ENCODE measurements at places on chromosomes 4 and X. TPM values are rescaled to one million over a fixed set of nuclear protein-coding genes. Genes with fewer than 3 reads are reported as not detected.

BBS12 gene
- 3.3 TPM for total RNA-seq

SHROOM3 gene
- 29.2 TPM for total RNA-seq

FHDC1 gene
- total RNA-seq = 8.9 TPM

GATA1 gene
- not detected for total RNA-seq

GPM6B gene
- total RNA-seq = 31.7 TPM

SYP gene
- total RNA-seq = 1.4 TPM

TCEAL3 gene
- 40.0 TPM for total RNA-seq

NAA11 gene
- not detected for total RNA-seq

ARMCX2 gene
- total RNA-seq = 146 TPM

TMPRSS11E gene
- not detected for total RNA-seq

GABRA4 gene
- total RNA-seq = not detected

PPP2R2C gene
- total RNA-seq = 0.94 TPM

MAGEB18 gene
- not detected for total RNA-seq

PCDH10 gene
- total RNA-seq = 30.5 TPM

NWD2 gene
- total RNA-seq = not detected

MEPE gene
- total RNA-seq = not detected

TXK gene
- total RNA-seq = not detected

FSTL5 gene
- not detected for total RNA-seq

IL9R gene
- total RNA-seq = not detected

HMGN5 gene
- total RNA-seq = 6.5 TPM

ADGRG2 gene
- 0.15 TPM for total RNA-seq

C4orf17 gene
- not detected for total RNA-seq

HS6ST2 gene
- 1.9 TPM for total RNA-seq

SLC6A8 gene
- total RNA-seq = 71.1 TPM

ETNPPL gene
- total RNA-seq = not detected

GRPR gene
- 0.17 TPM for total RNA-seq

PNMA5 gene
- total RNA-seq = not detected

PLXNB3 gene
- 36.3 TPM for total RNA-seq

CXCL3 gene
- 0.20 TPM for total RNA-seq

TREX2 gene
- total RNA-seq = 1.6 TPM

PAGE3 gene
- not detected for total RNA-seq

TNIP2 gene
- 23.3 TPM for total RNA-seq

ANXA10 gene
- not detected for total RNA-seq

MSANTD1 gene
- 0.55 TPM for total RNA-seq

CFAP99 gene
- total RNA-seq = not detected

TMEM271 gene
- total RNA-seq = not detected

ADAMTS3 gene
- total RNA-seq = 3.0 TPM

NSUN7 gene
- 2.4 TPM for total RNA-seq

H2BW2 gene
- 0.59 TPM for total RNA-seq

RGN gene
- 0.33 TPM for total RNA-seq

SLITRK4 gene
- total RNA-seq = 2.1 TPM

SMR3B gene
- not detected for total RNA-seq

TCEAL5 gene
- total RNA-seq = not detected

HSFX2 gene
- not detected for total RNA-seq

GAGE12H gene
- total RNA-seq = not detected

SOX3 gene
- not detected for total RNA-seq

FREM3 gene
- total RNA-seq = not detected

FGF5 gene
- total RNA-seq = 1.3 TPM

NHSL2 gene
- 2.1 TPM for total RNA-seq

CXCL6 gene
- not detected for total RNA-seq

STOX2 gene
- 1.6 TPM for total RNA-seq

ZNF674 gene
- total RNA-seq = 6.5 TPM

CXCL10 gene
- total RNA-seq = not detected

ASB9 gene
- not detected for total RNA-seq
